Spinal cord (tissue), 10 donors: ENCODE measurements at places on chromosomes 2 and 18.

GRCh38 chr2:133606616-133607015 lies 38.4 kb upstream of the NCKAP5 start:
- DNase-seq, result no peak

- no peak for DNase-seq
Observed at GRCh38 chr2:218927422-218927821, 32.0 kb upstream of the CDK5R2 start.

DNA sequence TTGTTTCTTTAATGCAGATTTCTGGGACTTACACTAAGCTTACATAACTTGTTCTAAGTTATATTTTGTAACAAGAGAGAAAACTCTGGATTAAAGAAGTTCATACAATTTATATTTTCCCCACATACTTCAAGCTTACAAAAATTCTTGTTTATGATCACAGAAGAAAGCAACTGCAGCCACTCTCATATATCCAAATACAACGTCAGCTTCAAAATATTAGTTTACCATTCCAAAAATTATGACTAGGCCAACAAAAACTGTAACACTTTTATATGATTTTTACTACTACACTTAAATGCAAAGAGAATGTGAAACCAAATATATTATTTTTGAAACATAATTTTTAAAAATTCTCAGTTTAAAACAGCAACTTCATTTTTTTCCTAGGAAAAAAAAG lies 30.9 kb downstream of the LPIN2 start:
- no peak for DNase-seq

GRCh38 chr2:176280156-176280555 lies 10.9 kb downstream of the MTX2 start:
- DNase-seq, result no peak

GRCh38 chr2:140178234-140178633 lies 1398.0 kb upstream of the NXPH2 start:
- no peak for DNase-seq

DNA sequence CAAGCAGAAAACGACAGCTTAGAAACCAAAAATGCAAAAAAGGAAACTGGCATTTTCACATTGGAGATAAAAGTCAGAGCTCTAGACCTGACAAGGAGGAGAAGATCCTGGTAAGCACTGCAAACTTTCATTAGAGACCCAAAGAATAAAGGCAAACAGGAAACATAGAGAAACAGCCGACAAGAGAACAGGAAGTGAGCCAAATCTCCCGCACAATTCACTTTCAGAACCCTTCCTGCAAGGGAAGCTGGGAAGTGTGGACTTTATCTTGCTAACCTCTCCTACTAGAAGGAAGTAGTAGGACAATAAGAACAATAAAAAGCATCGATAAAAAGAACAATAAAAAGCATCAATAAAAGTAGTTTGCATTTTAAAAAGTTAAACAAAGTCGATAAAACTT lies 417.8 kb upstream of the SPHKAP start:
- DNase-seq, result no peak

DNA sequence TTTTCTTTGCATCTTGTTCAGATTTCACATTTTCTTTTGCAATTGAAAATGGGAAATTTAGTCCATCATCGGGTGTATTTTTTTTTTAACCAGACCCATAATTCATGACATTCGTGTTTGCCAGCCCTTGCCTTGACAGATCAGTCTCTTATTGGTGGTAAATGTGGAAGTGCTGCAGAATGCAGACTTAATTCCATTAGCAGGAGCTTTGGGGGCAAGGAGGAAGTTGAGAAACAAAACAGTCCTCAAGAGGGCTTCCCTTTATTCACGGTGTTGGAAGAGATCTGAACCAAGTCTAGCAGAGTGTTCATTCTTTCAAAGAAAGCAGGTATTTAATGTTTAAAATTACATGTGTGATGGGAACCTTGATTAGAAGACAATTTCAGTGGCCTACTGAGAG lies 16.6 kb upstream of the RPE start:
- no peak for DNase-seq
